LHCN-M2 (cell line): ENCODE measurements at places on chromosomes 1 and 21. TPM values are rescaled to one million over a fixed set of nuclear protein-coding genes. Genes with fewer than 3 reads are reported as not detected.

Gene DRAXIN
- total RNA-seq = under 0.01 and 0.13 TPM in 2 replicates

Gene HLCS
- 30.9 and 34.0 TPM in 2 replicates for total RNA-seq

GRCh38 chr1:247304031-247304430, 27.6 kb downstream of the ZNF496 start:
- DNase-seq = no peak

DNA sequence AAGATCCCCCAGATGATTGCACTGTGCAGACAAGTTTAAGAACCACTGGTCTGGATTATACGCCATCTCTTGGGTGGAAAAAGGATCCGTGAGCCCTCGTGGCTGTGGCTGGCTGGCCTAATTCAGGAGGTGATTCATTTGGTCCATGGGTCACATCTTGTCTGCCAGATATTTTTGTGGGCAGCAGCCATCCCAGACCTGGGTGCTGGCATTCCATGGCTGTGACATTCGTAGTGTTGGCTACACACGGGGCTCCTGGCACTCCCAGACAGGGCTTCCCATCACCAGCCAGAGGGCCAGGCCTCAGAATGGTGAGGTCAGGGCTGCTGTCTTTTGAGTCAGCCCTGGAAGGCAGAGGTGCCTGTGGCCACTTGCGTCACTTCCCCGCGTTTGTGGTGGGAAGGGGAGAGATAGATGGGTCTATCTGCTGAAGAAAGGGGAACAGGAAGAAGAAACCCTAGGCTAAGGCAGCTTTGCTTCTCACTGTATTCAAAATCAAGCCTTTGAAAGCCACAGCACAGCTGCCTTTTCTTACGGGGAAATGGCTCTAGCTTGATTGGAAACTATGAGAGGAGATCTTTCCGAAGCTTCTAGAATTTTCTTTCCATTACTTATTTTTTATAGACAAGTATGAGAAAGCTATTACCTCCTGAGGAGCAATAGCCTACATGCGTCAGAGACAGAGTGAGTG, 32.4 kb downstream of the EIF2D start:
- DNase-seq = peak; percentile 80

- no peak for DNase-seq
These were observed 139.0 kb upstream of the TMEM51 start for GRCh38 chr1:15014516-15014915.

DNA sequence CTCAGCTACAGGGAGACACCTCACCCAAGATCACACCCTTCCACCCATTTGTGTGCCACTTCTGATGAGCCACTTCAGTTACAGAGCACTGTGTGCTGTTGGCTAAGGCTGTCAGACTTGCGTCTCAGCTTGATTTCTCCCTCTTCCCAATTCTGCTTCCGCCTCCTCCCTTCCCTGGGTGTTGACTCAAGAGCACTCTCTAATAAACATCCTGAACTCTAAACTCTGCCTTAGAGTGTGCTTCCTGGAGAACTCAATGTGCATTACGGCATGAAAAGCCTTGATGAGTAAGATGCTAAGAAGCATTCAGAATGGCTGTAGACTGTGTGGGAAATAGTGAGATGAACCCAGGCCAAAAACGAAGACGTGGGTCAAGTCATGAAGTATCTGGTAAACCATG, 54.9 kb upstream of the S1PR1 start:
- no peak for DNase-seq

DNA sequence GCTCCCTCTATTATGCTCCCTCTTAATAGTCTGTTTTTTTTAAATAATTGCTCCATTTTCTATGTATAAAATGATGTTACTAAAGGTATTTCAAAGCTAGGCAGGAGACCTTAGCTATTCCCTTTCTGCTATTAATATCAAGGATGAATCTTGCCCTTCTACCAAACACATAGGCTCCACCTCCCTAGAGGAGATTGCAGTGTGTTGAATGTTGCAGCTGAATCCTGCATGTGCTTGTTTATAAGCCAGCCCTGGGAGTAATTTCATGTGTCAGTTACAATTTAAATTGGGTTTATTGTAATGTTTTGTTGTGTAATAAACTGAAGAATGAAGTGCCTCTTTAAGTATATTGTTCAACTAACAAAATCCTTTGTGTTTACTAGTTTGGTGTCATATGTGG, 66.0 kb downstream of the TMEM200B start:
- no peak for DNase-seq

Gene ERICH3
- not detected in 2 replicates for total RNA-seq

DNA sequence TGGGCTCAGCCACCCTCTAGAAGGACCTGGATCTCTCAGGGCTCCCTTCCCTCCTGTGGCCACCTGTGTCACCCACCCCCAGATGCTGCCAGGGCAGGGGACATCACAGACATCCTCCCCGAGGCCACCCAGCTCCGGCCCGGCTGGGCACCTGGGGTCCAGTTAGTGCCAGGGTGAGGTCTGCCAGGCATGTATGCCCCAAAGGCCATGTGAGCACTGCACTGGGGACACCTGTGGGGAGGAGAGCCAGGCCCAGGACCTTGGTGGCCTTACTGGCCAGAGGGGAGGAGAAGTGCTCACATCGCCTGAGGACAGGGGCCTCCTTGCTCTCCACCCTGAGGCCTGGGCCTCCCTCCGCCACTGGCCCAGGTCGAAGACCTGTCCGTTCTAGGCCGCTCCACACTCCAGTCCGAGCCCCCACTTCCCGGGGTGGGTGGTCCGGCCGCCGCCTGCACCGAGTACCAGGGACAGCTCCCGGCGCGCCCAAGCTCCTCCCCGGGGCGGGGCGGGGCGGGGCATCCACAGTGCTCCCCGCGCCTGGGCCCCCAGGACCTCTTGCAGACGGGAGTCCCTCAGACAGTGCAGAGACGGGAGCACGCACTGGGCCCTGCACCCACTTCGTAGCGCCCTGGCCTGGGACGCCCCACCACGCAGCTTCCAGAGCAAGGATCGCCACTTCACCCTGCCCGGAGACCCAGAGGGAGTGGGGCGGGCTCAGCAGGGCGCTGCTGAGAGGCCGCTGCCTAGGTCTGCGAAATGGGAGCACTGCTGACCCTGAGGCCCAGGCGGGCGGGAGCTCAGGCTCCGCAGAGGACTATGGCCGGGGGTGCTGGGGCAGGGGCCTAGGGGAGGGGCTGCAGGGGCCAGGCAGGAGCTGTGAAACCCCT, 34.3 kb upstream of the CCDC27 start:
- no peak for DNase-seq
